NCI-H1105 (cell line): ENCODE measurements at places on chromosomes 3 and 15.

DNA sequence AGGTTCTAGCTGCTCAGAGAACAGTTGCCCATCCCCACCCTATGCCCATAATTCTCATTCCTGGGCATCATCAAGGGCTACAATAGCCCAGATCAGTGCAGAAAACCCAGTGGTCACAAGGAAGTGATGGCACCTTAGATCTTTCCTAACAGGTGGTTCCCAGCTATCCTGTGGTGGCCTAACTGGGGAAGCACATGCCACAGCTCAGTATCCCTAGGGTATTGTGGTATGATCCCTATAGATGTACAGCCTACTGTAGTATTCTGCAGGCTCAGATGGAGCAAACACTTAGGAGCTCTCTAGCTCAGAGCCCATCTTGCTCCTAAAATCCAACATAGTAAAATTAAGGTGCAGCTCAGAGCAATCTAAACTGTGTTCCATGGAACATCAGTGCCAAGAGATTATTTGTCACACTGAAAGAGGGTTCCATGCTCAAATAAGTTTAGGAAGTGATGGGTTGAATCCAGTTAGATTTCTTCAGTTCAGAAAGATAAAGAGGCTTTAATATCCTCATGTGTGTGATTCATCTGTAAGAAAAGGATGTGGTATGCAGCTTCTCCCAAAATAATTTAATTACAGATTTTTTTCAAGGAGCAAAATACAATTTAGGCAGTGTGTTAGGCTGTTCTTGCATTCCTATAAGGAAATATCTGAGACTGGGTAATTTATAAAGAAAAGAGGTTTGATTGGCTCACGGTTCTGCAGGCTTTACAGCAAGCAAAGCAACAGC lies 4.4 kb downstream of the A4GNT start:
- no peak for DNase-seq

DNA sequence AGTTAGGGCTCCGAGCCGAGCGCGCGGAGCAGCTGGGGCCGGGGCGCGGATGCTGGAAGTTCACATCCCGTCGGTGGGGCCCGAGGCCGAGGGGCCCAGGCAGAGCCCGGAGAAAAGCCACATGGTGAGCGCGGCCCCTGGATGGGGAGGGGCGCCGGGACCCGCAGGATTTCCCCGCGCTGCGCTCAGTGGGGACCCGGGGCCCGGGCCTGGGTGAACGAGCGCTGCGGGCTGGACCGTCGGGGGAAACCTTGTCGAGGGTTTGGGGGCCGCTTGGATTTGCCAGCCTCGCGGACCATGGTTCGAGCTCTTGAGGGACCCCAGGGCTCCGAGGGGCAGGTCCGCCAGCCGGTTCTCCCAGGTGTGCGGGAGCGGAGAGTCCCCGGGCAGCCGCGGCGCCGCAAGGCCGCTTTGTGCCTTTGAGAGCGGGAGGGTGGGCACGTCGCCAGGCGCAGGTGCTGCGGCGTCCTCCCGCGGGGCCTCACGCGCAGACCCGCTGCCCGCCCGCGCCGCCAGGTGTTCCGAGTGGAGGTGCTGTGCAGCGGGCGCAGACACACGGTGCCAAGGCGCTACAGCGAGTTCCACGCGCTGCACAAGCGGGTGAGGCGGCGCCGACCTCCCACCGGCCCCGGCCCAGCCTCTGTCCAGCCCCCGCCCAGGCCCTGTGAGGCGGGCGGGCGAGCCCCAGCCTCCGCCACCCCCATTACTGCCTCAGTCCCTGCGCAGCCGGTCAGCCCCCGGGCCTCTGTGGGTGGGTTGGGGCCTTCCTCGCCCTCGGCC lies at the start of gene SNX22:
SNX22 (plus strand) TSS at position 5 of the 780 bp plus-strand sequence; CDS start at position 50, 45 bp downstream.
- peak; percentile 46 for DNase-seq

DNA sequence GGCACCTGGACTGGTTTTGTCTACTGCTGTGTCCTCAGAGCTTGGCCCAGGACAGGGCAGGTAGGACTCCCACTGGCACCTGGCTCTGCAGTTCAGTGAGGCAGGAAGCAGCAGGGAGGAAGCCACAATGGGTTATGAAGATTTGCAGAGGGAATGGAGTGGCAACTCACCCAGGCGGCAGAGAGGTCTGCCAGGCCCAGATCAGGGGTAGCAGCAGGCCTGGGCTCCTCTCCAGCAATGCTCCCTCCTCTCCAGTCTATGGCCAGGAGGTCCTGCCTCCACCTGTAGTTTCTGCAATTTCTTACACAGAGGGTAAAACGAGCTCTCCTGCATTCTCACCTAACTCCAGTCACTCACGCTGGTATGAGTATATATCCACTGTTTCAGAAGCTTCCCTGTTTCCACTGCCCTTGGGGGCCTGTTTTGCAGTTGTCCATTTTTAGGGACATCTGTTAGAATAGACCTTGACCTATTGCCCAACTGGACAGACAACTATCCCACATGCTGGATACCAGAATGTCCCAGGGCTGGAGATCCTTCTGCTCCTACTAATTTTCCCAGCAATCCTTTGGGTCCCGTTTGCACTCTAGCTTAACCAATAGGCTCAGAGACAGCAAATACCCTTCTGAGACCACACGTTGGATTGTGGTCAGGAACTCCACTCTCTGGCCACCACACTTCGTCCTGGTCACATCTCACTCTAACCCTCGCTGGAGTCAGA lies 35.2 kb downstream of the HMCES start:
- no peak for DNase-seq

DNA sequence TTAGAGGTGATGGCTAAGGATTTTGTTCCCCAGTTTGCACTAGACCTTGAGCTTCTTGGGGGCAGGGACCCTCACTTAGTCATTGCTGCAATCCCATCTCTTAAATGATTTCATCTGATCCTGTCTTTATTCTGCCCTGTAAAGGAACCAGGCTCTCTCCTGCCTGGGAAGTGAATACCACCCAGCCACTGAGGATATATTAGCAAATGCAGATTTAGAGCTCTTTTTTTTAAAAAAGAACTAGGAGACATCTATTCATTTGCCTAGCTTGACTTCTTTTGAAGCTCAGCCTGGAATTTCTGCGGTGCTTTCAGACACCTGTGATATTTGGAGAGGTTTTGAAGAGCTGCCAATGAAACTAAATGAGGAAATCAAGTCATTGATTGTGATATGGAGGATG lies 41.8 kb downstream of the CA12 start:
- no peak for DNase-seq

DNA sequence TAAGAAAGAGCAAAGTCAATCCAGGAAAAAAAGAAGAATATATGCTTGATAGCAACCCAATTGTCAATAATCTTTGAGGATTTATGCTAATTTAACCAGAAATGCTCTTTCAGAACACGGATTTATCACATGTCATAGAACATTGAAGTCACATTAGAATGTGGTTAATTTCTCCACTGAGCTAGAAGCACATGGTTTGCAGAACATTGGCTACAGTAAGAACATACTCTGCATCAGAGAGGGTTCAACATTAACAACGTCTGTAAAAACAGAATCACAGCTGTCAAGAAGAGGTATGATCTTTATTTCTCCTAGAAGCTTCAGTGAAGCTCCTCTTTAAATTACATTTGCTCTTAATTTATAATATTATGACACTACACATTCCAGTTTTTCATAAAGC lies 619.7 kb upstream of the AGTR1 start:
- no peak for DNase-seq
